ENCODE measurements at places on chromosomes 12 and 14.

DNA sequence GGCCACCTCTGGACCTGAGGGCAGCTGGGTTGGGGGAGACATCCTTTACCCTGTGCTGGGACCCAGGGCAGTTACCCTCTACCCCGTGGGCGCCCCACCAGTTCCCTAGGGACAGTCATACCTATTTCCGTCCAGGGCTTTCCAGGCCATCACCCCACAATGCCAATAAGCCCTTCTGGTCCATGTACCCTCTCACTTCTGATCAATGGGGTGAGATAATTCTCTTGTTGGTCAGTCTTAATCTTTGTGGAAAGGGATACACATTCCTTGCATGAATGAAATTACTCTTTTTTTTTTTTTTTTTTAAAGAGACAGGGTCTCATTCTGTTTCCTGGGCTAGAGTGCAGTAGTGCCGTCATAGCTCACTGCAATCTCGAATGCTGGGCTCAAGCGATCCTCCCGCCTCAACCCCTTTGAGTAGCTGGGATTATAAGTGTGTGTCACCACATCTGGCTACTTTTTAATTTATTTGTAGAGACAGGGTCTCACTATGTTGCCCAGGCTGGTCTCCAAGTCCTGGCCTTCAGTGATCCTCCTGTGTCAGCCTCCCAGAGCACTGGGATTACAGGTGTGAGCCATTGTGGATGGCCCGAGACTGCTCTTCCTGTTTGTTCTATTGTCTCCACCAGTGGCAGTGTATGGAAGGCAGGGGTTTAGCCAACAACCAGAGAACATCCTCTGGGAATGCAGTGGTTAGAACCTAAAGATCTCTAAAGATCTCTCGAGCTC lies 46.3 kb upstream of the STON2 start:
- no peak for DNase-seq

GRCh38 chr12:86623267-86623666 lies 367.1 kb upstream of the MGAT4C start:
- DNase-seq = no peak

DNA sequence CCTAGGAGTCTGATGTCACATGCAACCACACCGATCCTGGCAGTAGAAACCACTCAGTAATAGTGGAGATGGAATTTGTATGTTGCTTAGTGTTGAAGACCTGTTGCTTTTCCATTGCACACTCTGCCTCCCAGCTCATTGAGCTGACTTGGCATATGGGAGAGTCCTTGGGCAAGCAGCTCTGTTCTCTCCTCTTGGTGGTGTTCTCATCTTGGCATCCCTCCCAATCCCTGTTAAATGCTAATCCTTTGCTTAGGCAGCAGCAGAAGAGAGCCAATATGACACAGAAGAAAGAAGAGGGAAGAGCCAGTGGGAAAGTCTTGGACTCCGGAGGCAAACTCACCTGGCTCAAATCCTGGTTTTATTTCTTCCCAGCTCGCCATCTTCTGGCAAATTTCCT lies 178.0 kb upstream of the CAND1 start:
- DNase-seq = no peak

DNA sequence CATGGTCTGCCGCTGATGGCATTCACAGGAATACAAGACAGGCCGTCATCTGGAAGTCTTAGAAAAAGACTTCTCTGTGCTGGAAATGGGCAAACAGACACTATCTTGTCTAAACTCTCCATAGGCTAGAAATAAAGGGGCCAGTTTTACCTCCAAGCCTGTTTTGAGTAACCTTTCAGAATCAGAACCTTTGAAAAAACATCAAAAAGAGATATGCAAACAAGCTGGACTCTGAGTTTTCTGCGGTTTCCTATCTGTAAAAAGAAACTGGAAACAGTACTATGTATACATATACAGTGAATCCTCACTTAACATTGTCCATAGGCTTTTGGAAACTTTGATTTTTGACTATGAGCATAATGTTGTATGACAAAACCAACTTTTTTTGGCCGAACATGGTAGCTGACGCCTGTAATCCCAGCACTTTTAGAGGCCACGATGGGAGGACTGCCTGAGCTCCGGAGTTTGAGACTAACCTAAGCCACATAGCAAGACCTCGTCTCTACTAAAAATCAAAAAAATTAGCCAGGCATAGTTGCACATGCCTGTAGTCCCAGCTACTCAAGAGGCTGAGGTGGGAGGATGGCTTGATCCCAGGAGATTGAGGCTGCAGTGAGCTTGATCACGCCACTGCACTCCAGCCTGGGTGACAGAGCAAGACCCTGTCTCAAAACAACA lies 92.9 kb upstream of the MAX start:
- DNase-seq = no peak

DNA sequence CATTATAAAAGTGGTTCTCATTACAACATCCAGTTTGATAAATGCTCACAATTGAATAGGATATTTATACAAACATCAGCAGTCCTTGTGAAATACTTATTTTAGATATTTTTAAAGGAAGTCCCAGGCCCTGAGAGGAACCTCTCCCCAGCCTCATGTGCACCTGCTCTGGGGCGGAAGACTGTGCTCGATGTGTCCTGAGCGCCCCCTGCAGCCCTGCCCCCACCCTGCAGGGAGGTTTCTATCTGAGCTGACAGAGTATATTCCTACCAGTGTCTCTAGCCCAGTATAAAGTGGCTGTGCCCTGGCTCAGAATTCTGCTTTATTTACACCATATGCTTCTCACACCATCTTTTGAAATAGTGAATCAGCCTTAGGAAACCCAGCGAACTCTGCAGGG lies 1349.1 kb downstream of the TMEM121 start:
- DNase-seq = no peak

GRCh38 chr12:122148657-122149056 lies 25.4 kb downstream of the IL31 start:
- peak; percentile 29 for DNase-seq

GRCh38 chr14:83257466-83258439 lies 1724.1 kb upstream of the SEL1L start:
- no peak for DNase-seq

- no peak for DNase-seq
Observed at GRCh38 chr12:10847744-10848143, 1.5 kb downstream of the PRR4 start.

DNA sequence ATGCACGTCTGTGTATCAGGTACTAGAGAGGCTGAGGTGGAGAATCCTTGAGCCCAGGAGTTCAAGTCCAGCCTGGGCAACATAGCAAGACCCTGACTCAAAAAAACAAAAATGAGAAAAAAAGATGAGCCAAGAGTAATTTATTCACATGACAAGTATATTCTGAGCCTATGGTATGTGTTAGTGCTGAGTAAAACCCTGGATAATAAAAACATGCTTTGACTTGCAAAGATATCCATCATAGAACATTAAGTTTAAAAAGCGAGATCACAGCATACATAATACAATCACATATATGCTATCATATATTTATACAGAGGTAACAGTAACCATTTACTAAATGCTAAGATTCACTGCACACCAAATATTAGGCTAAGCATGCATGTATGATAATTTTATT lies 23.9 kb upstream of the SLC10A1 start:
- no peak for DNase-seq

DNA sequence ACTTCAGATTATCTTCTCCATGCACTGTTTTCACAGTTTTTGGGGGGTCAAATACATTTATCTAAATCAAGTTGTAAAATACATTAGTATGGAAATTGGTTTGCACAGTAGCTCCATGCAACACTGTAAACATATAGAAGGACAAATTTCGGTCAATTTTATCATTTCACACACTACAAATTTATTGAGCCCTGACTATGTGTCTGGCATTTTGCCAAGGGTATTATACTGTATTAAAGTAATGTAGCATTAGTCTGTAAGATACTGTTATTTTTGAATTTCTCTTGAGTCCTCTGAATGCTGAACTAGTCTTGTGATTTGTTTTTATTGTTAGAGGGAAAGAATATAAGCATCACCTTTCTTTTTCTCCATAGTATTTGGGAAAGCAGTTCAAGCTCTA lies 1.3 kb downstream of the RAD9B start:
- no peak for DNase-seq

- DNase-seq = no peak
Observed at GRCh38 chr12:54311051-54311450, 10.2 kb upstream of the NFE2 start.

GRCh38 chr12:49253033-49253623 lies 11.8 kb upstream of the TUBA1C start:
- no peak for DNase-seq

- no peak for DNase-seq
Observed at GRCh38 chr14:23324455-23324846, 3.2 kb downstream of the PABPN1 start.

GRCh38 chr14:50559990-50560930 lies at the start of gene ATL1:
Gene ATL1 (plus strand): TSS chr14:50560145. CDS start chr14:50560266, 121 bp downstream.
- peak; percentile 78 for DNase-seq

DNA sequence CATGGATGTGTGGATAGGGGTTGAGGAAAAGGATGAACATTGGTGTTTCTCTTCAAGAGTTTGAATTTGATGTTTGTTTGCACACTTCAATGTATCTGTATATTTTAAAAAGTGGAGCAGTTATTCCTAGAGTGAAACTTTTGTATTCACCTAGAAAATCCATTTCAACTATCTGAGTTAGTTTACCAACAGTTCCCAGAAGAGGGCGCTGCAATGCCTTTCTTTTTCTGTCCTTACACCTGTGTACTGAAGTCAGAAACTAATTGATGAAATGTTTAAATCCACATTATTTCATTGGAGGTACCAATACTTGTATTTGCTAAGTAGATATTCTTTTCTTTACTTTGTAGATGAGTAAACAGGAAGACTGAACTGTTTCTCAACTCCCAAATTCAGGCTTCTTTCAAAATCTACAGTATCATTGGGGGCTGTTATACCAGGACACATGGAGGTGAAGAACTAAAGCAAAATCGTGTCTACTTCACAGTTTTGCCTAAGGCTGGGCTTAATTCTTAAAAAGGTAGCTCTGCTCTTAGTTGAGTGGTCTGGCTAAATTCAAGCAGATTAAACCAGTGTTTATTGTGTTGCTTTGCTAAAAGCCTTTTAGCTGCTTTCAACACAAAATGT lies 26.6 kb upstream of the KLRB1 start:
- peak; percentile 29 for DNase-seq

DNA sequence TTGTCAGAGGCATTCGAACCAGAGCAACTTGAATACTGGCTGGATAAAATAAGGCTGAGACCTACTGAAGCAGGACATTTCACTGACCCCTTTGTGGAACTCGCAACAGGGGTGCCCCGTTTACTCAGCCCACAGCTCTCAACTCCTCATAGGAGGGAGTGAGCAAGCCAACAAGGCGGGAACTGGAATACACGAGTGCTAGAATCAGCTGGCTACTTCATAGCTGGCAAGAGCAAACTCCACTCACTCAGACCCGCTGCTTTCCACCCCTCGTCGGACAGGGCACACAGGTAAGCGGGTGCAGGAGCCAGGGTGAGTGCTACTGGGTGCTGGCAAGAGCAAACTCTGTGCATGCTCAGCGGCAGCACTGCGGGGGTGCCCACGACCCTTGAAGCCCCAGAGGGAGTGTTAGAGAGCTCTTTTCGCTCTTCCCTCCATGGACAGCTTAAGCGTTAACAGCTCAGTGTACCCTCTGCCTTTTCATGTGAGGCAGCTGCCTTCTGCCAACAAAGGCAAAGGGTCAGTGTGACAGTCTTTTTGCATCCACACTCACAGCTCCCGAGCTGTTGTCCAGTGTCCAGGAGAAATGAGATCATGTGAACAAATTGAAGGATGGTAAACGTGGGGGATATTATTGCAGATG lies 15.7 kb downstream of the CAPZA3 start:
- DNase-seq = no peak

DNA sequence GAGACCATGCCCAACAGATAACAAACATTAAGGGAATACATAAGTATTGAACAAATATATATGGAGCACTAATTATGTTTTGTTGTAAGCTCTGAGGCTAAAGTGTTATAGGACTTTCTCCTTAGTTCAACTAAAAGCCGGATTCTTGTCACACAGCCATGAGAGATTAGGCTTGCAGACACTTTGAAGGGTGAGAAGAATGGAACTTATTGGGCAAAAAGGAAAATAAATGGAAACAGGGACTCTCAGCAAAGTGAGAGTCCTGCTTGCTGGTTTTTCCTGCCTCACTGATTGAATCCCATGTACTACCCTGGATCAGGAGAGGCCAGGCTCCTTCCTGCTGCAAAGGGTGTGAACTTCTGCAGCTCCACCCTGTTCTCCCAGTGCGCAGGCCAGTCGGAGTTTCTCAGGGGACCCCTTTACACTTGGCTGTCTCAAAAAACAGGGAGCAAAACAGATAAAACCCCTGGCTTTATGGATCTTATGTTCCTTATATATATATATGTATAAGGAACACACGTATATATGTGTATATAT lies 77.1 kb upstream of the FUT8 start:
- DNase-seq = no peak

- no peak for DNase-seq
Observed at GRCh38 chr12:31922341-31923062, 36.7 kb upstream of the RESF1 start.

- DNase-seq = no peak
Observed at GRCh38 chr12:20350026-20350425, 18.3 kb upstream of the PDE3A start.

- DNase-seq = no peak
Observed at GRCh38 chr14:92489394-92490238, 24.0 kb upstream of the RIN3 start.

- no peak for DNase-seq
Observed at GRCh38 chr12:49912345-49913255, 8.9 kb upstream of the FAIM2 start.

DNA sequence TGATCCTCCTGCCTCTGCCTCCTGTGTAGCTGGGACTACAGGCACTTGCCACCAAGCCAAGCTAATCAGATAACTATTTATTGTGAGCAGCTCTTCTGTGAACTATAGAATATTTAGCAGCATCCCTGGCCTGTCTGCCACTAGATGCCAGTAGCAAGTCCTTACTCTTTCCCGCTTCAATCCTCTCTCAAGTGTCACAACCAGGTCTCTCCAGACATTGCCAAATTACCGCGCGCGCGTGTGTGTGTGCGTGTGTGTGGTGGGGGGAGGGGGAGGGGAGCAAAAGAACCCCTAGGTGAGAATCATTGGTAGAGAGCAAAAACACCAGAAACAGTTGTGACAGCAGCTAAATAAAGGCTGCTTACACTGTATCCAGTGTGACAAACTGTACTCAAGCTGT lies 49.9 kb downstream of the PPP2R5E start:
- peak; percentile 53 for DNase-seq

DNA sequence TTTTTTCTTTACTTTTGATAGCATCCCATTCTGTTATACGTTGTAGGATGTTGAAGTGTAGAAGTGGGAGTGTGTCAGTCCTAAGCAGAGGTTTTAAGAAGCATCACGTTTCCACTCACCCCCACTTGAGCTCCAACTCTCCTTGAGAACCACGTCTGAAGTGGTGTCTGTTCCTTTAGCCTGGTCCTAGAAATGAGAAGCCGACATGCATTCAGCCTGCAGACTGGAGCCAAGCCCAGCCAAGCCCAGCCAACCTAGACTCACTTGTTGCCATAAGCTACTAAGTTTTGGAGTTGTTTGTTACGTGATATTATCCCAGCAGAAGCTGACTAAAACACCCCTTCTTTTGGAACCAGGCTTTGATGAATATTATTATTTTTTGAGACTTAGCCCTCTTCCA lies 4.4 kb upstream of the ELK3 start:
- no peak for DNase-seq

DNA sequence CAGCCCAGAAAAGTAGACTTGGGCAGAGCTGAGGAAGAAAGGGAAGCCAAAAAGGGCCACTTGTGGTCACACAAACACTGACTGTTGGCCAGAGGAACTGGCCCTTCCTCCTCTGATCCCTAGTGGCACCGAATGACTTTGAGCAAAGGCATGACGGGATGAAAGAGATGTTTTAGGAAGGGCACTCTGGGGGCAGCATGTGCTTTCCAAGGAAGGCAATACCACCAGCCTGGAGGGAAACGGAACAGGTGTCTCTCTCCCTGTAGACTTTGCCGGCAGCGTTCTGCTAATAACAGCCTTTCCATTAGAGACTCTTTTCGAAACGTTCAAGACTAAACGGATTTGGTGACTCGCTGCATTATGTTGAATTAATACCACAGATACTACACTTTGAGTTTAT lies 12.3 kb upstream of the FBXO21 start:
- DNase-seq = no peak
